Aorta (tissue), 5 donors: ENCODE measurements at places on chromosomes 12 and 14. TPM values are rescaled to one million over a fixed set of nuclear protein-coding genes. Genes with fewer than 3 reads are reported as not detected.

DNA sequence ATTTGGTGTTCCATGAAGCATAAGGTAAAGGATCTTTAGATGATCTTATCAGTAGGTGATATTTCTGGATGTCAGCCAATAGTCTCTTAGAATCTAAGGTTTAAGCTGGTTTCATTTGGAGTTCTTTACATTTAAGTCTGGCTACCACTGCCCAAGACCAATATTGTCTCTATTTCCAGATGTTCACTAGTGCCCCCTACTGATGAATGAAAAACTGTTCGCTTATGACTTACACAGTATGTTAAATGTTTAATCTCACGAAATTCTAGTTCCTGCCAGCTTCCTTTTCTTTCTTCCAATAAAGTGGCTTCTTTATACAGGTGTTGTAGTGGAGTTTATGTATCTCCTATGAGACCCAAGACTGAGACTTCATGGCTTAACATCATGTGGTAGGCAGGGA, 31.8 kb upstream of the MIS18BP1 start:
- DNase-seq: no peak
- no peaks in the 10 kb centered on the region for H3K27me3 ChIP-seq
- no peak overlapping the region for H3K27ac ChIP-seq
- no peaks in the 10 kb centered on the region for H3K4me1 ChIP-seq
- no peak overlapping the region for H3K4me3 ChIP-seq
- H3K36me3 ChIP-seq: no peaks in the 10 kb centered on the region

DNA sequence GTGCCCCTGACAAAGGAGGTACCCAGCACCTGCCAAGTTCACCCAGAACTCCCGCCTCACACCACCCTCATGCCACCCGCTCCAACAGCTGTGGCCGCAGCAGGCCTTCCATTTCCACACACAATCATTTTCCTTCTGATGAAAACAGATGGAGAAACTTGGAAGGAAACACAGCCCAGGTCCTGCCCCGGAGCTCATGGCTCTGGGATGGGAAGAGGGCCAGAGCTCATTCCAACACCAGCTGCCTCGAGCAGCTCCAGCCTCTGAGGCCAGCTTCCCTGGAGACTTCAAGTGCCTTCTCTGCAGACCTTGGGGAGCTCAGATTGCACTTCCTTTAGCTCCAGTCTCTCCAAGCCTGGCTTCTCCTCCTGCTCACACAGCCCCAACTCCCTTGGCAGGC, 55.1 kb upstream of the CMKLR1 start:
- H3K36me3 ChIP-seq: no peaks in the 10 kb centered on the region
- peak; percentile 75 for DNase-seq
- no peak overlapping the region for H3K27ac ChIP-seq

- H3K27ac ChIP-seq: no peak overlapping the region
- H3K4me3 ChIP-seq: no peak overlapping the region
- no peaks in the 10 kb centered on the region for H3K36me3 ChIP-seq
- no peak for DNase-seq
- peaks cover under 1% of the 10 kb centered on the region for H3K27me3 ChIP-seq
Measured at GRCh38 chr12:126903027-126903876, 1363.7 kb upstream of the TMEM132C start.

- no peak overlapping the region for H3K27ac ChIP-seq
- H3K36me3 ChIP-seq: no peaks in the 10 kb centered on the region
- no peak overlapping the region for H3K4me3 ChIP-seq
Measured at GRCh38 chr14:74804219-74804825, 41.2 kb downstream of the YLPM1 start.

- DNase-seq: no peak
- no peak overlapping the region for H3K27ac ChIP-seq
- no peaks in the 10 kb centered on the region for H3K36me3 ChIP-seq
- H3K27me3 ChIP-seq: no peaks in the 10 kb centered on the region
- H3K4me1 ChIP-seq: no peaks in the 10 kb centered on the region
Measured at GRCh38 chr14:81557146-81557545, 23.5 kb upstream of the SEL1L start.

DNA sequence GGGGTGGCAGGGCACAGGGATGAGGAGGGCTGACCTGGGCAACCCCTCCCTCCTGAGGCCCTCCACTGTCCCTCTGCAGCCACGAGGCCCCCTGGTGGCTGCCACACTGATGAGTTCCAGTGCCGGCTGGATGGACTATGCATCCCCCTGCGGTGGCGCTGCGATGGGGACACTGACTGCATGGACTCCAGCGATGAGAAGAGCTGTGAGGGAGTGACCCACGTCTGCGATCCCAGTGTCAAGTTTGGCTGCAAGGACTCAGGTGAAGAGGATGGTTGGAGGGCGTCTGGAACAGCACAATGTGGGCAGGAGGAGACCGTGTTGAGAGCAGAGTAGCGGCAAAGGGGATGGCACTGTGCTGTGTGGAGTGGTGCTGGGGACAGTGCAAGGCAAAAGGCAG, 25.7 kb upstream of the LRP1-AS start:
- no peak overlapping the region for H3K4me3 ChIP-seq
- no peaks in the 10 kb centered on the region for H3K4me1 ChIP-seq
- H3K27ac ChIP-seq: no peak overlapping the region
- H3K36me3 ChIP-seq: peaks cover 2% of the 10 kb centered on the region
- no peak for DNase-seq

GRCh38 chr14:22767323-22767589, 768 bp downstream of the OXA1L start:
- H3K27ac ChIP-seq: no peak overlapping the region
- no peaks in the 10 kb centered on the region for H3K4me1 ChIP-seq
- no peak for DNase-seq
- peak overlapping the region; percentile 70 for H3K4me3 ChIP-seq
- no peaks in the 10 kb centered on the region for H3K27me3 ChIP-seq

DNA sequence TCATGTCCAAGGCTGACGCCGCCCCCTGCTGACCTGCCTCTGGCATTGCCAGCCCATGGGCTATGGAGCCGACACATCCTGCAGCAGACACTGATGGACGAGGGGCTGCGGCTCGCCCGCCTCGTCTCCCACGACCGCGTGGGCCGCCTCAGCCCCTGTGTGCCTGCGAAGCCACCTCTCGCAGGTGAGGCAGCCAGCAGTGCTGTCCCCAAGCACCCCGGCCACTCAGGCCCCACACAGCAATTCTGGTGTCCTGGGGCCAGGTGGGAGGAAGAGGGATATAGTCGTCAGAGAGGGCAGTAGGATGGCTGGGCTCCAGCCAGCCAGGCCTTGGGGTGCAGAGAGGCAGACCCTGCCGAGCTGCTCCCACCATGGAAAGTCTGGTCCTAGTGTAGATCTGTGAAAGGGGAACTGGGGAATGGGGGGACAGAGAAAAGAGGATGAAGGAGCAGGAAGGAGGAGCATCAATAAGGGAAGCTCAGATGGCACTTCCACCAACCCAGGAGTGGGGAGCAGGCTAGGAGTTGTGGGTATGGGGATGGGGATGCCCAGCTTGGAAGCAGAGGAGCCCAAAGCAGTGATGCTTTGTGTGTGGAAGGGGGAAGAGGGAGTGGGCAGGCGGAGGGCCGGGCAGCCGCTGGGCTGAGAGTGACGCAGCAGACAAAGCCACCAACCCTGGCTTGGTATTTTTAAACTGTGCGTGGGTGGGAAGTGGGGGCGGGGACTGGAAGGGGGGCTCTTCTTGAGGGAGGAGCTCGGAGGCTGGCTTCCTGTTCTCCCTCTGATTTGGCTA, 4.7 kb downstream of the NAB2 start:
- H3K27ac ChIP-seq: peak overlapping the region; percentile 18
- no peak overlapping the region for H3K4me3 ChIP-seq
- no peaks in the 10 kb centered on the region for H3K27me3 ChIP-seq

DNA sequence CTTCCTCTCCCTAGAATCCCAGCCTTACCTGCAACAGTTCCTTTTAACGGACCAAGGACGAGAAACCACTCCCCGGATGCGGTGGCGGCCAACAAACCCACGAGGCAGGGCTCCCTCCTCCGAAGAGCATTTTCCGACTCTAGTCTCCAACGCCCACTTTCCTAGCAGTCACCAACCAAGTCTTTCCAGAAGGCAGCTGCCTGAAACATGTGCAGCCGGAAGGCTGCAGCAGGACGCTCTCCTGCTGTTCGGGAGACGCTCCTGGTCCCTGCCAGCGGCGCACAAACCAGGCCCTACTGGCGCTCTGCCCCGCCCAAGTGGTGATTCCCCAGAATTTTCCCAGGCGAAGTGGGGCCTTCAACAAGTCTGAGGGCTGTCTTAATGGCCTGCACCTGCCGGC, 21.1 kb upstream of the ADAM20 start:
- H3K27ac ChIP-seq: no peak overlapping the region
- no peaks in the 10 kb centered on the region for H3K27me3 ChIP-seq
- peaks cover 7% of the 10 kb centered on the region for H3K36me3 ChIP-seq
- H3K4me3 ChIP-seq: no peak overlapping the region
- peak; percentile 68 for DNase-seq

DNA sequence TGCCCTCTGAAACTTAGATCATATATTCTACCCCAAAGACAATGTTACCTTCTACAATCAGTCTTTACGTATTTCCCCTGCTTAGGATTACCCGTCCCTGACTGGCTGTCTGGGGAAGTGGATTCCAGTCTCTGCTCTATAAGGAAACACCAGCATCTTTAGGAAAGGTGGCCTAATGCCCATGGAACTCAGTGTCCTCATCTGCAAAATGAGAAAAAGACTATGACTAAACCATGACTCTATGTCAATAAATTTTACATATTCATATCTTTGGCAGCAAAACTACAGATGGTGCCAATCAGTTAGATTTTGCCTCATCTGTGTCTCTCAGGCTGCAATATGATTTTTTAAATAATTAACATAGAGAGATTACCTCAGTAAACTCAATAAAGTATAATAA, 133.8 kb downstream of the ITPR2 start:
- H3K4me3 ChIP-seq: no peak overlapping the region
- H3K27me3 ChIP-seq: no peaks in the 10 kb centered on the region
- no peaks in the 10 kb centered on the region for H3K4me1 ChIP-seq
- no peak overlapping the region for H3K27ac ChIP-seq

- no peaks in the 10 kb centered on the region for H3K27me3 ChIP-seq
- no peak overlapping the region for H3K4me3 ChIP-seq
- no peaks in the 10 kb centered on the region for H3K36me3 ChIP-seq
- no peak for DNase-seq
Measured at GRCh38 chr12:19498099-19498498, 58.8 kb downstream of the AEBP2 start.

DNA sequence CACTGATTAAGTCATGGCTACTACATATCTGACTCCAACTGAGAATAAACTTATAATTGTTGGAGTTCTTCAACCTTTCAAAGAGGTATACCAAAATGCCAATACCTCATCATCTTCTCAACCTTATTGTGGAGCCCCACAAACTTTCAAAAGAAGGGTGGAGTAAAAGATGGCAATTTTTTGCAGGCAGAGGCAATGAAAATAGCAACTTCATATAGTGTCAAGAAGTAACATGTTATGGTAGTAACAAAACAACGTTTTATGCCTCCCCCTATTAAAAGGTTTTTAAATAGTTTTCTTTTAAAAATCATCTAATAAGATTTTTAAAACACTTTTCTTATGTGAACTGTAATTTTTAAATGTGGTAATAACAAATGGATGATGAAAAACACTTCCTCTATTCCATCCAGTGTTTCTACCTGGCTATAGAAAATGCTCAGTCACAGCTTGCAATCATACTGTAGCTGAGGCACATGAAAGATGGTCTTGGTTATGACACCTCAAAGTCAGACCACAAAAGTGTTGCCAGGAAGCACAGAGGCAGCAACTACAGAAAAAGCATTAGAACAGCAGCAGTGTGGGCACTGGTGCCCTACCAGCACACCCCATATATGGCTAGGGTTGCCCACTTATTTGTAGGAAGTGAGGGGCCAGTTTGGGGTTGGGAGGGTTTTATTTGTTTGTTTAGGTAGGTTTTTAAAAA, 7.0 kb downstream of the PPP1R12A start:
- no peaks in the 10 kb centered on the region for H3K36me3 ChIP-seq
- H3K27ac ChIP-seq: no peak overlapping the region
- H3K4me1 ChIP-seq: peaks cover 3% of the 10 kb centered on the region
- no peak overlapping the region for H3K4me3 ChIP-seq

DNA sequence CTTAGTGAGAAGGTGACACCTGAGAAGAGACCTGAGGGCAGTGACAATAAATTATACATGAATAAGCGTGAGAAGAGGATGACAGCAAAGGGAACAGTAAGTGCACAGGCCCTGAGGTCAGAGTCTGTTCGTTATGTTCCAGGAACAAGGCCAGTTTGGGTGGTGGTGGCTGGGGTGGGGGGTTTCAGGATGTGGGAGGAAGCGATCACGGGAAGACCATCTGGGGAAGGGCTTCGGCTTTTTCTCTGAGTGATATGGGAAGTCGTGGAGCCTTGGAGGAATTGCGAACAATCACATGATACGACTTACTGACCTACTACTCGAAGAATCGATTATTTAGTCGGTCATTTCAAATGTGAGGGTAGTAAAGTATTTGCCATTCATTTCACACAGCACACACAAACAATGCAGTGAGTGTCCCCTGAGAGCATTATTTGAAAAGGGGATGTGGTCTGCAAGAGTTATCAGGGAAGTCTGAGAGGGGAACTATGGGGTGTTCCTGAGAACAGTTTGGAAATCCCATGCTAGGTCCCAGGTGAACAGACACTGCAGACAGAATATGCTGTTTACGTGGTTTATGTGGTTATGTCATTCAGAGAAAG, 94.7 kb downstream of the SLC38A1 start:
- DNase-seq: no peak
- H3K4me1 ChIP-seq: no peaks in the 10 kb centered on the region
- no peak overlapping the region for H3K27ac ChIP-seq
- H3K36me3 ChIP-seq: no peaks in the 10 kb centered on the region
- H3K27me3 ChIP-seq: no peaks in the 10 kb centered on the region
- H3K4me3 ChIP-seq: no peak overlapping the region

DNA sequence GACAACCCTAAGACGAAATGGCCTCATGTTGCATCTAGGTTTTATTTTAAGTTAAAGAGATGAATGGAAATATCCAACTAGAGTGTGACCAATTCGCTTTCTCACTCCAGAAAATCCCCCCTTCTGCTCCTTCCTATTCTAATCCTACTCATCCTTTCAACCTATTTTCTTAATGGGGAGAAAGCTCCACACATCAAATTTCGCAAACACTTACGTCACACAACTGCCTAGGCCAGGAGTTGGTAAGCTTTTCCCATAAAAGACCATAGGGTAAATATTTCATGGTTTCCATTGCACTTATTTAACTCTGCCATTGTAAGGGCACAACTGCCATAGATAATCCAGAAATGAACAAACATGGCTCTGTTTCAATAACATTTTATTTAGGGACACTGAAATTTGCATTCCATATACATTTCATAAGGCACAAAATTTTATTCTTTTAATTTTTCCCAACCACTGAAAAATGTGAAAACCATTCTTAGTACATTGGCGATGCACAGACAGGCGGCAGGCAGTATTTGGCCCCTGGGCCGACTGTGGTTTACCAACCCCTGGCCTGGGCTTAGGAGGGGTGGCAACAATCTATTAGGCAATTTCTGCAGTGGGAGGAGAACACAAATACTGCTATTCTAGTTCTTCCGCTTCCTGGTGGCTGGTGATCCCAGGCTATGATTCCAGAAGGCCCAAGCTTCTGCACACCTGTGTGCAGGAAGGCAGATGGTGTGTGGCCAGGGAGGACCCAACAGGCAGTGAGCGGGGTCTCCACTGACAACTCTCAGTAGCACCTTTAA, 67.2 kb upstream of the FOXN3 start:
- no peak overlapping the region for H3K27ac ChIP-seq
- H3K4me1 ChIP-seq: no peaks in the 10 kb centered on the region
- DNase-seq: no peak
- H3K4me3 ChIP-seq: no peak overlapping the region

C12orf42 gene
- total RNA-seq: not detected

CTSG gene
- 26.1 TPM for total RNA-seq

SYNDIG1L gene
- total RNA-seq: 1.2 TPM

FICD gene
- 14.5 TPM for total RNA-seq

SDR9C7 gene
- total RNA-seq: 0.48 TPM

GZMB gene
- 1.6 TPM for total RNA-seq
